ENCODE measurements at places on chromosomes 6 and 20.

DNA sequence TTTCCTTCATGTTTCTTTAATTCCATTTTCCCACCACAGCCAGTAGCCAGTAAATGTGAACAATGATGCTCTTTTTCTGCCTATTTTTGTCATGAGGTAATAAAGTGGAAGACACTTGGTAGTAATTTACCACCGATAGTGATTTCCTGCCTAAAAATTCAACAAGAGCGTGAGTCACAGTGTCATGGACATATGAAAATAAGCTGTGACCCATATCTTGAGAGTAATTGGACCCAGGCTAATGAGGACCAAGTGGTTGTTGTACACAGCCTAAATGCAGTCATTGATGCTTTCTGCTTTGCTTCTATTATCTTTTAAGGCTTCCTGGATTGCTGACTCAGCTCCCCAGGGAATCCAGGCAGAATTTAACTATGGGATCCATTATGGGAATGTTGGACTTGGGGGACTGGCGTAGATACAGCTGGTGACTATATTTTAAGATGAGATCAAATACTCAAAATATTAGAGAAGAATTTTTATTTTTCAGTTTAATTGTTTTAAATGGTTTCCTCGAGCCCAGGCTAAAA is 265.9 kb upstream of the FERMT1 start:
- no peak for DNase-seq

- no peak for DNase-seq
These were observed 203.0 kb downstream of the KCNQ5 start for GRCh38 chr6:72824833-72825232.

DNA sequence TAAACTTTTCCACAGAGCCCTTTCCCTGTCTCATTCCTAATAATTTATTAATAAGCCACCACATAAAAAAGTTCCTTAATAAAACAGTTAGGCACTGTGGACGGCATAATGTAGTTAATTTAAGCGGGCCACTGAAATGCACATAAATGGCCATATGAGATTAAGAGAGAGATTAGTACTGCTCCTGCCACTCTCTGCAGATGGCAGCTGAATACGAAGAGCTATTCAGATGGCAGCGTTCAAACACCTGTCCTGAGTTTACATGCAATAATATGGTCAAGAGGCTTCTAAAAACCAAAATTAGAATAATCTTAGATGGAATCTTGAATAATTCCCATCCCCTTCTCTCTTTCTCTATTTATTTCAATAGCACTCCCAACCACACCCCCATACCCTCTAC is 461.8 kb downstream of the PKHD1 start:
- no peak for DNase-seq

DNA sequence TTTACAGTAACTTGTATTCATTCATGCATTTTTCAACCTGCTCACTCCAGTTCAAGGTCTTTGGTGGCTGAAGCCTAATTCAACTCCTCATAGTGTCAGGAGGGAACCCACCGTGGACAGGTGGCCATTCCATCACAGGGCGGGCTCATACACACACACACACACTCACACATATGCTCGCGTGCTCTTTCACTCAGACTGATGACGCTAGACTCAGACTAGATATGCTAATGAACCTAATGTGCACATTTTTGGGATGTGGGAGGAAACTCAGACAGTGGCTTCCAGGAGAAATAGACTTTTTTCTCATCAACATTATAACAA is 56.7 kb downstream of the TRIM27 start:
- no peak for DNase-seq

GRCh38 chr6:158232316-158233213 is 64.4 kb downstream of the GTF2H5 start:
- DNase-seq: peak; percentile 46

DNA sequence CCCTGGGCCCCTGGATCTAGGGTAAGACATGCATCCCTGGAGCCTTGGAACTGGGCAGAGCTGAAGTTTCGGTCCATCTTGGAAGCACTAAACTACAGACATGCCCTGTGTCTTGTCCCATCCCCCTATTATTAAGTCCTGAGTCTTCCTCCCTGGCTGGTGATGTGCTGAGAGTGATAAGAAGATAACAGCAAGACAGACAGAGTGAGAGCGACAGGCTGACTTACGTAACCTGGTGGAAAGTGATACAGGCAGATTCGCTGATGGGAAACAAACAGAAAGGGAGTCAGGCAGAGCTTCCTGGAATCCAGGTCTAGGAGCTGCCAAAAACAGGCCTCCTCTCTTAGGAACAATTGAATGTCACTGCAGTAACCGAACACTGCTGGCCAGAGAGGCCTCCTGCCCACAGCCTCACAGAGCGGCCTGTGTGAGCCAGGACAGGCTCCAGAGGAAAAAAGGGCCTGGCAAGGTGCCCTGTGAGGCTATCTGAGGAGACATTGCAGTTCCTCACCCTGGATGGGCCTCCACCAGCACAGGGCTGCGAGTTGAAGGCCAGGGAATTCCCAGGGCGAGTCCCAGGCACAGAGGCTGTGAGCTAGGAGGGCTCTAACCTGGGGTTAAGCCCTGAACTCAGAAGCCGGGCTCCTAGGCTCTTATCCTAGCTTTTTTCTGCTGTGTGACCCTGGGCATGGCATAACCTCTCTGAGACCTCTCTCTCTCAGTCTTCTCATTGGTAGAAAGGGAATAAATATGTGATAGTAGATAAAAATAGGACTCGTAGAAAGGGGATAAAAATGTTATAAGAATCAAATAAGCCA is 34.2 kb upstream of the B4GALT5 start:
- no peak for DNase-seq

- DNase-seq: no peak
These were observed 145.5 kb upstream of the ARG1 start for GRCh38 chr6:131427434-131428058.

GRCh38 chr6:110185879-110186278 is 5.7 kb downstream of the CDC40 start:
- no peak for DNase-seq

DNA sequence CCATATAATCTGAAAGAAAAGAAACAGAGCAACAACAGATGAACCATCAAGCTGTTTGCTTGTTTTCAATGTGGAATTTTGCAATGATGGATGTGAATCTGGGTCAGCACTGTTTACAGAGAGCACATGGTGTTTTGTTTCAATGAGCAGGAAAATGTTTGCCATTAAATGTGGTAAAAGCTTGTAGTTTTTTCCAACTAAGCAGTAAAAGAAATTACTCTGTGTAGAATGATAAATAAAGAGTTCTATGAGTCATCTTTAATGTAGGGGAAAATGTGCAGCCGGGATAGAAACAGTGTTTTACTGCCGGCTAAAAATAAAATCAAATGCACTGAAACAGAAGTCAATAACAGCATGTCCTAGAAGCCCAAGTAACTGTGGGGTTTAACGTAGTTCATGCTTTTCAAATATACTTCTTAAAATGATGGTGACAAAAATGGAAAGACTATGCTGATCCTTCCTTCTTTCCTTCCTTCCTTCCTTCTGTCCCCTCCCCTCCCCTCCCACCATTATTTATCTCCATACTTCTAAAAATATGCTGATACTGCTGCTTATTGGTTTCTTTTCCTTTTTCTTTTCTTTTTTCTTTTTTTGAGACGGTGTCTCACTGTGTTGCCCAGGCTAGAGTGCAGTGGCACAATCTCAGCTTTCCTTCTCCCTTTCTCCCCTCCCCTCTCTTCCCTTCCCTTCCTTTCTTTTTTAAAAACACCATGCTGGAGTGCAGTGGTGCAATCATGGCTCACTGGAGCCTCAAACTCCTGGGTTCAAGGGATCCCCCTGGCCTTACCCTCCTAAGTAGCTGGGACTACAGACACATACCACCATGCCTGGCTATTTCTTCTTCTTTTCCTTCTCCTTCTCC is 6.3 kb upstream of the NAA20 start:
- no peak for DNase-seq

- no peak for DNase-seq
These were observed 884.5 kb upstream of the GJE1 start for GRCh38 chr6:141248021-141248799.

DNA sequence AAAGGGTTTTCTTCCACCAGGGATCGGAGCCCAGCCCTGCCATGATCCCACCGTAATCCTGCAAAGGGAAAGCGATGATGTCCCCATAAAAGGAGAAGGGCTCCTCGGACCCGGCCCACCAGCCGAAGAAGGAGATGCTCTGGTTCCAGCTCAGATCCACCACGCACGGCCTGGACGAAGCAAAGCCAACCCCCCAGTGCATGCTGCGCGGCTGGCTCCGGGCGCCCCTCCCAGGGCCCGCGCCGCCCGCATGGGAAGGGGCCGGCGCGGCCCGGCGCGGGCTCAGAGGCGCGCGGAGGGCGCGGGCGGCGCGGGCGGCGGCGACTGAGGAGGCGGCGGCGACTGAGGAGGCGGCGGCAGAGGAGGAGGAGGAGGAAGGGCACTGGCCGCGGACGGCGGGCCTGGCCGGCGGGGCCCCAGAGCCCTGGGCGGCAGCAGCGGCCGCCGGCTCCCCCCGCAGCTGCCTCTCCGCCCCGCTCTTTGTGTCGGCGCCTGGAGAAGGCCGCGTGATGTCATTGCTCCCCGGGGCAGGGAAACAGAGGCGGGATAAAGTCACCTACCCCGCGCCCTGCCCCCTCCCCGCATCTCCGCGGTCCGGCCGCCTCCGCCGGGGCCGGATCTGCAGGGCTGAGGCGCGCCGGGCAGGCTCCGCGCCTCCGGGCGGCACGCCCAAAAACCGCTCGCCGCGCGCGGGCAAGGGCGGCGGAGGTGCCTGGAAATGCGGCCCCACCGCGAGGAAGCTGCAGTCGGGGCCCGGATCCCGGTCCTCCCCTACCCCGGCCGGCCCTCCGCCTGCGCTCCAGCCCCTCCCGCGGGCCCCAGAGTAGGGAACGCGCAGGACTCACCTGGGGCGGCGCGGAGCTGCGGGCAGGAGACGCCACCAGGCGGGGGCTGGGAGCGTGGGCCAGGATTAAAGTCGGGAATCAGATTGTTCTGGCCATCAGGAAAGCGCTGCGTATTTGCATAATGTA is at the start of gene FAXC:
FAXC (minus strand) TSS at position 504 of the 971 bp plus-strand sequence; CDS start at position 202, 302 bp downstream.
- DNase-seq: no peak

GRCh38 chr6:122289762-122290539 is 109.5 kb upstream of the HSF2 start:
- DNase-seq: no peak

DNA sequence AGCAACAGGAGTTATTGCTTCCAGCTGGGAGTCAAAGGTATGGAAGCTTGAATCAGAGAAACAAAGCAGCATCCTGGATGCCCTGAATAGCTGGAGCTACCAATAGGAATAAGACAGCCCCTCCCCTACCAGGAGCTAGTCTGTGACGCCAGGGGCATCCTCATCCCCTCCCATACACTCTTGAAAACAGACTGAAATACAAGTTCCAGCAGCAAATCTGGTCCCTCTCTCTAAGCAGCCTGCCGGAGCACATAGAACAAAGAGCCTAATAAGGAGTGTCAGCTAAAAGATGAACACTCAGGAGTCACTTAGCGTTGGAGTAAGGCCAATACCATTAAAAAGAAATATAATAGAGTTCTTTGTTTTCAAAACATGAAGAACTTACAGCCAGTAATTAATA is 25.6 kb downstream of the FILIP1 start:
- DNase-seq: no peak

DNA sequence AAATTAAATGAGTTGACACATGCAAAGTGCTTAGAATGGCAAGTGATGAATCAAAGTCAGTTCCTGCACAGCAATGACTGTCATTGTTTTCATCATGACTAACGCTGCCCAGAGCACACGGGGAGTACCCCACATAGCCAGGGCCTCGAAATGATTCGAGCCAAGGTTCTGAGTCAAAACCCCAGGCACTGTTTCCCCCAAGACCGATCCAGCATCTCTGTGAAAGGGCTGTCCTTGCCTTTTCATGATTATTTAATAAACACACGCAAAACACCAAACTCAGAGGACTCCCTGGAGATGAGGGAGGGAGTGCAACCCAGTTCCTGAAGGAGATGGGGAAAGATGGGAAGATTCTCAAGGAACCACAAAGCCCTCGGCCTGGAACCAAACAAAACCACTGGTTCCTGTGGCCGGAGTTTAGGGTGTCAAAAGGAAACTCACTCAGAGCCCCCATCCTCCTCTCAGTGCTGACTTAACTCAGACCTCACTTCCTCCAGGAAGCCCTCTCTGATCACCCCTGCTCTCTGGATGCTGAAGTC is 3.8 kb downstream of the PREX1 start:
- DNase-seq: peak; percentile 49

Measured in stimulated activated CD4-positive, alpha-beta T cell treated with anti-CD3 and anti-CD28 coated beads, Interleukin-4, amount 100 ng/mL, for 1 hour (primary cell).